ENCODE measurements at places on chromosomes 5 and 9.

DNA sequence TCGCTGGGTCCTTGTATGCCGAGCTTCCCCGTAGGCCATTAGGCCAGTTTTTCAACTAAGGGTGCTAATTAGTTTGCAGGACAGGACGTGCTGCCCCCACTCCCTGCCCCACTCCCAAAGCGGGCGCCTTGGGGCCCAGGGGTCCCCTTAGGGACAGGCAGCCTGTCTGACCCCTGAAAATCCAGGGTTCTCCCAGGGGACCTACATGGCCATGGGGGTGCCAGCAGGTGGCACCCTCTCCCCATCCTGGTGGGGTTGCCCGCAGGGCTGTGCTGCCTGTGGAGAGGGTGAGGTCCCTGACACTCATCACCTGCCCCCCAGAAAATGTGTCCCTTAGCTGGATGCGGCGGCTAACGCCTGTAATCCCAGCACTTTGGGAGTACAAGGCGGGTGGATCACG is 8.5 kb upstream of the CCDC187 start:
- peak; percentile 62 for DNase-seq

- no peak for DNase-seq
Measured at GRCh38 chr5:61754792-61755191, 422.7 kb downstream of the ZSWIM6 start.

GRCh38 chr5:123719004-123719403 is 207.0 kb downstream of the CSNK1G3 start:
- no peak for DNase-seq

DNA sequence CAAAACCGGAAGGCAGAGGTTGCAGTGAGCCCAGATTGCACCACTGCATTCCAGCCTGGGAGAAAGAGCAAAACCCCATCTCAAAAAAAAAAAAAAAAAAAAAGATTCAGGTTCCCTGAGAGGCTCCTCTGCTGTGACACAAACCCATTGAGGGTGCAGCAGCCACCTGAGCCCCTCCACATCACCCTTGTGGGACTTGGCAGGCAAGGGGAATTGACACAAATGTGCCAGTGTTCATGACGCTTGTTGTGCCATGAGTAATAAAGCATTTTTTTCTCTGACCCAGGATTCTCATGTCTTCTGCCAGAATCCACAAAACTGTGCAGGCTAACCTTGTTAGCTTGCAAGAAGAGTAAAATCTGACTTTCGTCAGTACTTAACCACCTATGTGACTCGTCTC is 149.6 kb downstream of the TTC39B start:
- DNase-seq: no peak

GRCh38 chr5:67693956-67694809 is 497.6 kb upstream of the CD180 start:
- peak; percentile 49 for DNase-seq

- peak; percentile 44 for DNase-seq
Measured at GRCh38 chr5:169301386-169301934, 521 bp upstream of the SLIT3 start.

DNA sequence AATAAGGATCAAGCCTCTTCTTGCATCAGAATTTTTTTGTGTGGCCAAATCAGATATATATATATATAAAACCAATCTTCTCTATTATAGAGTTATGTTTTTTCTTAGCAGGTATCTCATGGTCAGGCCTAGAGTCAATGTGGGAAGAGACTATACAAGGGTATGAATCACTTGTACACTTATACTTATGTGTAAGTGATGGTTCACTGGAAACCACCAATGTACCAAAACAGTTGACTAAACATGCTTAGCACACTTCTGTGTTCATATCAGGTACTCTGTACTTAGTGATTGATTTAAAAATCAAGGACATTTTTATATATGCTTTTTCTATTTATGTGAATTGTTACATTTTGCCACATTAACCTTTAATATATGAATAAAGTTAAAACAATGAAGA is 92.6 kb downstream of the CWC27 start:
- DNase-seq: no peak

DNA sequence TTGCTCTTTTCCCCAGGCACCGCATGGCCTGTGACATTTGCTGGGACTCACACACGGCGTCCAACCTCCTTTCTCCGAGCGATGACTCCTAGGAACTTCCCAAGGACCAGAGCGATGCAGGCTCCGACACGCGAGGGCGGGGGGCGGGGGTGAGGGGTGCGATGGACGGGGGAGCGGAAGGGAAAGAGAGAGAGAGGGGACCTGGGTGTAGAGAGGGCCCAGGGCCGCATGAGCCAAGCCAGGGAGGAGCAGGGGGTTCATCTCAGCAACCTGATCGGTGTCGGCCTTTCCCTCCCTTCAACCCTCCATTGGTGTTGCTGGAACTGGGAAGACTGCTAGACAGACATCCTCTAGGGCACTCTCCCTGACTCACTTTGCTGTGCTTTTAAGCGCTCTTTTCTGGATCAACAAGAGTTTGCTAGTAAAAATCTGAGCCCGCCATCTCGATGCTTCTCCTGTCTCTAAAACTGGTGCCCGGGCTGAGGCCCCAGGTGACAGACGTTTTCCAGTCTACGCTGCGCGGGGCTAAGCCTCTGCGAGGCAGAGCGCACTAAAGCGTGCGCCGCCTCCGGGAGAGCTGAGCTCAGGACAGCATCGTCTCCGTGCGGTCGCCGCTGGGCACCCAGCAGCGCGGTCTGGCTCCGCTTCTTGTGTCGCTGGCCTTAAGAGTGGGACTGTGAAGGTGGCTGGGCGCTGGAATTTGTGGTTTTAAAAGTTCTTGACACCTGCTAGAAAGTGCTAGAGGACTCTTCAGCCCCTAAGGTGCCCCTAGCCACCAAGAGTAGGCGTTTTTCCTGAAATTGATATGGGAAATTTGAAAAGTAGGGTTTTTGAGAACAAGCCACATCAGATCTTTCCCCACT is 1.0 kb upstream of the TSLP start:
- peak; percentile 25 for DNase-seq

DNA sequence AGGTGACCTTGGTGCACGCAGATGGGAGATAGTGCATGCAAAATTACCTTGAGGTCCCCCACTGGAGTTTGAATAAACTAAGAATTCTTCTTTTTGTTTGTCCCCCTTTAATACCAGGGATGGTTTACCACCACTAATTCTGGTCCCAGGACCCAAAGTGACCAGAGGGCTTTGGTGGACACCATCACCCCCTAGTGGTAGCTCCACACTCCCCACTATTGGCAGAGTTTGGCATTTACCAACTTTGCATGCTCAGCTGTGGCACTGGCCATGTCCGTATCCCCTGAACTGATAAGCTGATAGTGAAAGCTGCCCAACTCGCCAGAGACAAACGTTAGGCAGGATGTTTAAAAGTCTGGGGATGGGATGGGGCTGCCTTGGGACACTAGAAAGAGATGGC is 3.3 kb downstream of the ASTN2 start:
- no peak for DNase-seq

- DNase-seq: no peak
Measured at GRCh38 chr5:171681677-171682076, 103.9 kb upstream of the SMIM23 start.

DNA sequence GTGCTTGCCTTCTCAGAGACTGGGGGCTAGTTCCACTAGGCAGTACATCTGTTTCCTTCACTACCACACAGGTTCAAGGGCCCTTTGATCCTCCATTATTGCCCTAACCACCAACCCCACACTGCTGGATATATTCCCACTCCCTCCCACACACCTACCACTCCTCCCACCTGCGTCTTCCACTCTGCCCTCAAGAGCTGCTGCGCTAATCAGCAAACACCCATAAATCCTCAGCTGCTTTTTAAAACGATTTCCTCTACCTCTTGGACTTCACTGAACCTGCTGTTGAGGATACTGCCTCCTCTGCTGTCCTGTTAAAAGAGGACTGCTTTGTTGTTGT is 120.9 kb downstream of the MAPKAP1 start:
- DNase-seq: no peak

DNA sequence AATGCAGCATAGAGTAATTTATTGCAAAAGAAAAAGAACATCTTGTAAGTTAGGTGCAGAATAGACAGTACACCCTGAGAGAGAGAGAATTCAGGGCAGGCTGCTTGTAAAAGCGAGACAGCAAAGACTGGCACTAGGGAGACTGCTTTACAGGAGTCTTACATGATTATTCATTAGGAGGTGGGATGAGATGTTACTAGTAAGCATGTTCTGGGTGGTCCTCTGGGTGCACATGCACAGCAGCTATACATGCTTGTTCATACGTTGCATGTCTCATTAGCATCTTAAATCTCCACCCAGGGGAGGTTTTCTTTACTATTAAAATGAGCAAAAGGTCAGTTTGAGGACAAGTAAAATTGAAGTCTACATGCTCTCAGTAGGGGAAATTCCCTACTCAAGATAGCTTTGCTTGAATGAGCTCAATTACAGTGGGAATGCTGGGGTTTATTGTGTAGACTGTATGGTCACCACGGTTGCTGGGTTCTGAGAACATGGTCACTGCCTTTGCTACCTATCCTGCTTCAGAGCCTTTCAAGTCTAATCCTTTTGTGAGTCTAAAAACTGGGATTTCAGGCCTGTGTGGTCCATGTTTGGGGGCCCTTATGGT is 60.6 kb downstream of the RGS7BP start:
- DNase-seq: no peak

- no peak for DNase-seq
Measured at GRCh38 chr5:159416438-159416837, 86.2 kb upstream of the IL12B start.

- no peak for DNase-seq
Measured at GRCh38 chr5:127919006-127919796, 164.4 kb upstream of the SLC12A2 start.

- peak; percentile 57 for DNase-seq
Measured at GRCh38 chr5:61933787-61934626, 372.0 kb upstream of the KIF2A start.

DNA sequence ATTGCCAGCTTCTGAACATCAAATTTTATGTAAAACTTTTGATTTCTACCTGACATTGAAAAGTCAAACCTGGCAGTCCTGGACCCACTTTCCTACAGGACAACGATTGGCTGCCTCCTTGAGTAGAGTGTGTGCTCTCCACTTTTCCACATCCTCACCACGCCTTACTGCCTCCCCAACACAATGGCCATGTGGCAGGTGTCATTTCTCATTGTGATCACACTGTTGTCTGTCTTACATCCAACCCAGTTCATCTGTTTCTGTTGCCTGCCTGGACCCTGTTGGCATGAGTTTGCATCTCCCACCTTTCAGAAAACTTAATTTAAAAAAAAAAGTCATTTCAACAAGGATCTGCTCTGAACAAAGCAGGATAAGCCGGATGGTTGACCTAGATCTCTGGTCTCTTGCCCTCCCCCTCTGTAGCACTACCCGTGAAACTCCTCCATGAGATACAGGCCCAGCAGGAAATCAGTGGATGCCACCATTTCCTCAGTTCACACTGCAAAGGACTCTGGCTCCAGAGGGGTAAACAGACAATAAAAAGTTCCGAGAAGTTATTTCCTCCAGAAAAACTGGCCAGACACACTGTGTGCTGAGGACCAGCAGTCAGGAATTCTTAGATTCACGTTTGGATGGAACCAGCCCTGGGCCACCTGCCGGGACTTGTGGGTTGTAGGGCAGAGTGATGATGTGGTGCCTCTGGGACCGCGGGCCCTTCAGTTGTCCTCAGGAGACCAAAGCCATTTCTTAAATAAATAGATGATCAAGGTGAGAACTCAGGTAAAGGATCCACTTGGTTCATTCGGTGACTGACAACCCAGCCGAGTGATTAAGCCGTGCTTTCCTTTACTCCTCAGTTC is 48.6 kb downstream of the AMBP start:
- peak; percentile 7 for DNase-seq

- peak; percentile 62 for DNase-seq
Measured at GRCh38 chr9:124839612-124840299, 13.5 kb upstream of the WDR38 start.

GRCh38 chr9:117796681-117797080 is 92.5 kb downstream of the TLR4 start:
- no peak for DNase-seq

DNA sequence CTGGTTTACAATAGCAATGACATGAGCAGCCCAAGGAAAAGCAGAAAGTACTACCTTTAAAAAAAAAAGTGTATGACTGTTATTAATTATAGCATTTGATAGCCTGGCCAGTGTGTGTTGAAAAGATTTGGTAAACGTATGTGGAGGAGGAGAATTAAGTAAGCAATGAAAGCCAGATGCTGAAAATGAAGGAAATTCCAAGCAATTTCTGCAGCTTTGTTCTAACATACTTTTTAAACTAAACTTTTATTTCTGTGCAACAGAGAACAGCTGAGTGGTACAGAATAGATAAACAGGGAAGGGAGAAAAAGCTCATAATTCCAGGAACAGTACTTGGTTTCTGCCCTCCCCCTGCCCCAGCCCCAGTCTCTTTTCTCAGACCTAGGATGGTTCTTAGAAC is 252.6 kb downstream of the ADAMTSL1 start:
- DNase-seq: no peak

DNA sequence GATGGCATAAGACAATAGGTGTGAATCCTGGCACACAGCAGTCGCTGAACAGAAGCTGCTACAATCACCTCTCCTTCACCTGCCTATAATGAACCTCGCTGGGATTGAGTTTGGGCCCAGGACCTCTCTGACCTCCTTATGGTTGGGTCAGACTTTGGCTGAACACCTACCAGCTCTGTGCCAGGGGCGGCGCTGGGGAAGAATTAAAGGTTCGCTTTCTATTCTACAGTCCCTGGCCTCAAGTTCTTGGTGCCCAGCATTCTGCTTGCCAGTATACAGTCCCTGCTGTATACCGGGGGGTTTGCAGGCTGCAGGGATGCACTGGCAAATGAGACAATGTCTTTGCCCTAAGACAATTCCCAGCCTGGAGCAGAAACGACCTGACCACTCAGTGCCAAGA is 895 bp upstream of the STRBP start:
- DNase-seq: no peak
